ENCODE measurements at places on chromosomes 4 and X.

- no peak for DNase-seq
These were observed 790.1 kb downstream of the TECRL start for GRCh38 chr4:63618883-63619718.

GRCh38 chr4:28730304-28730703, 1869.7 kb downstream of the STIM2 start:
- DNase-seq = no peak

DNA sequence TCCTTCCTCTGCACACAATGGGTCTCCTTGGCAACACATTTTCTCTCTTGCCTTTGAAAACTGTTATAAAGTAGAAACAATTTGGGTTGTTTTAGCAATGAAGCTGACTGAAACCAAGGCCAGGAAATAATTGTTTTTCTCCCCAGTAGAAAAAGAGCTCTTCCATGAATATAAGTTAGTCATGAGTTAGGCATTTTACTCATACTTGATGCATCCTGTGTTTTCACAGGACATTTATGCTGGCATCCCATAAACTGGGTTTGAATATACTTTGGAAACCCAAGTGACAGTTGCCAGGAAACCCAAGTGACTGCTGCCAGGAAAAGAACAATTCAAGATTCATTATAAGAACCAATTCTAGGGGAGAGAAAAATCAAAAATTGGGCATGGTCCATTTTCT, 128.6 kb upstream of the NPY2R start:
- no peak for DNase-seq

GRCh38 chrX:13091111-13091765, 46.8 kb upstream of the FAM9C start:
- no peak for DNase-seq

DNA sequence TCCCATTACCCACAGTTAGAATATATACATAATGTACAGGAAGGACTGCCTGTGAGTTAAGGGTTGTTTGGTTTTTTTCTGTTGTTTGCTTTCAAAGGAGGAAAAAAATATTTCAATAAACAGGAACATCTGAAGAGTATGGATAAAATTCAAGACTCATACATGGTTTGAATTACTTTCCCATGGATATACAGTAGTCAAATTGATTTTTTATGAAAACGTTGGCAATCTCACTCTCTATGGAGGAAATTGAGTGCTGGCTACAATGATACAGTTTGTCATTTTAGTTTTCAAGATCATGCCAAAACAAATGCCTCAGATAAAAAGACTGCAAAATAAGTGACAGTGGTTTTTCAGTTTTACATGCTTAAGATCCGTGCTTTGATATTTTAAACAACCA, 116.6 kb downstream of the SH3RF1 start:
- DNase-seq = no peak
